ENCODE measurements at places on chromosomes 1 and 21.

DNA sequence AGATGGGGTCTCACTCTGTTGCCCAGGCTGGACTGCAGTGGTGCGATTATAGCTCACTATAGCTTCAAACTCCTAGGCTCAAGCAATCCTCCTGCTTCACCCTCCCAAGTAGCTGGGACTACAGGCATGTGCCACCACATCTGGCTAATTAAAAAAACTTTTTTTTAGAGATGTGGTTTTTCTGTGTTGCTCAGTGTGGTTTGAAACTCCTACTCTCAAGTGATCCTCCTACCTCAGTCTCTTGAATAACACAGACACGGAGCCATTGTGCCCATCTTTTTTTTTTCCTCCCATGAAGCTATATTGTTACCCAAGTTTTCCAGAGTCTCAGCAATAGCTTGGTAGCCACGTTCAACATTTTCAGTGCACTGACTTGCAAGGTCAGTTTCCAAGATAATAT lies 2.7 kb downstream of the GIPC2 start:
- no peak for DNase-seq

DNA sequence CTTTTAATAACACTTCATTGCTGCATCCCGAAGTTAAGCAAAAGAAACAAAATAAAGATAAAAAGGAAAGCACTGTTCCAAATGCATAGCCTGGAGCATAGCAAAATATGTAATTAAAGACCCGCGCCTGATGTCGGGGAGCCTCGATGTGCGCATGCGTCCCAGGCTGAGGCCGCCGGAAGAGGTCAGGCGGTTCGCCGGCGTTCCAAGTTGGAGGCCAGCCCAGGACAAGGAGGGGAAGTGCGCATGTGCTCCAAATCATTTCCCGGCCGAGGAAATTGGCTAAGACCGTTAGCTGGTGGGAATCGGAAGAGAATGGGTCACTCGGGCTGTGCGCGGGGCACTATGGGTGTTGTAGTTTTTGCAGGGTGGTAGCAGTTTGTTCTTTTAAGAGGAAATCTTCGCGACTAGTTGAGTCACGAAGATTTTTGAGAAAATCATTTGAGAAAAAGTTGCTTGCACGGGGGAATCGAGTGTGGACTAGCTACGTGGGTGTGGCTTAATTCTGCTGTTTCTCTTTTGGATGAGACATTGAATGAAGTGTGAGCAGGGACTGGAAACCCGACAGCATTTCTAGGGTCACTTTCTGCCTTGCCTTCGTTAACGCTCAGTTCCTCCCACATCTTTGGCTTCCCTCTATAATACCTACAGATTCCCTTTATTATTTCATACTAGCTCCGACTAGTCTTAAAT lies 31.0 kb upstream of the CD1D start:
- DNase-seq, result peak; percentile 99

- no peak for DNase-seq
Observed at GRCh38 chr1:106755682-106756406, 300.6 kb upstream of the PRMT6 start.

DNA sequence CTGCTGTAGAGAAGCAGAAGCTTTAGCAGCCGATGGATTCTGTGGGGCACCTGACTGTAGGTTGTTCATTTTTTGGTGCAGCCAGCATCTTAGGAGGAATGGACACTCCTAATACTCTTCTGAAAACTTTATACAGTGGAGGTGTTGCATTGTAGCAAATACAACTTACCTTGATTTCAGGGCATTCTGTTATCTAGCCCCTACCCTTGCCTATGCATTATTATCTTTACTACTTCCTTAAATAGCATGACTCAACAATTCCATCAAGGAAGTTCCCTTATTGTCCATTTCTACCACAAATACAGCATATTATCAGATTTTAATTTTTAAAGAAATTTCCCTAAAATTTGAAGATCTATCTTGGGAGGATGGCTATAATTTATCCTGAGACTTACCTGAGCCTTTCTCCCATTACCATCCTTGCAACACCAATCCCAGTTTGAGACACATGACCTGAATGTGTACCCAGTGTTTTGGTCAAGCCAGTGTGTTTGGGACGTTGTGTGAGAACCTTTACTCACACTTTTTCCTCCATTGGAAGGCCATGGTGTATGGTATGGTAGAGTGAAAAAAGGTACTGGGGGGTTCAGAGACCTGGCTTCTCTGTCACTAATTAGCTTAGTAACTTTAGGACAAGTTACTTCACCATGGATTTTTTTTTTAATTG lies 9.2 kb downstream of the POU2F1 start:
- no peak for DNase-seq

- DNase-seq, result no peak
Observed at GRCh38 chr1:59332983-59333382, 36.1 kb downstream of the FGGY start.

DNA sequence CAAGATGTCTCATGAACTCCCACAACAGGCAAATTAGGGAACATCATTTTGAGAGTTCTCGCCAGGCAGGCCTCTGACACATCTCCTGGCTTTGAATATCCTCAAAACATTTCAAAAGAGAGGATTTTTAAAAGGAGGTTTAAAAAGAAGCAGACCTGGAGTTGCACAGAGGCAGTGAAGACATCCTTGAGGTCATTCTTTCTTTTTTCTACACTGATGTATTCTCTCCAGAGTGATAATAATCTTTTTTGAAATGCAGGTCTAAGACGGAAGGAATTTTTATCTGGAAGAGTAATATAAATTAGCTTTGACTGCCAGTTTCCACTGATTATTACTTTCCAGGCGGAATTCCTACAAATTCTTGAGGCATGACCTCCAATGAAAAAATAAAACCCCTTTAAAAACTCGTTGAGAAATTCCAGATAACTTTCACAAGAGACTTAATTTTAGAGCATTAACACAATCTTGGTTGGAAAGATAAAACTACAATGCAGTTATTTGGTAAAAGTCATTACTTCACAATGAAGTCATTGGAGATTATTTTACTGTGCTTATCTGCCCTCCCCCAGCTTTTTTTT lies 125.0 kb downstream of the LYPLAL1 start:
- DNase-seq, result no peak

DNA sequence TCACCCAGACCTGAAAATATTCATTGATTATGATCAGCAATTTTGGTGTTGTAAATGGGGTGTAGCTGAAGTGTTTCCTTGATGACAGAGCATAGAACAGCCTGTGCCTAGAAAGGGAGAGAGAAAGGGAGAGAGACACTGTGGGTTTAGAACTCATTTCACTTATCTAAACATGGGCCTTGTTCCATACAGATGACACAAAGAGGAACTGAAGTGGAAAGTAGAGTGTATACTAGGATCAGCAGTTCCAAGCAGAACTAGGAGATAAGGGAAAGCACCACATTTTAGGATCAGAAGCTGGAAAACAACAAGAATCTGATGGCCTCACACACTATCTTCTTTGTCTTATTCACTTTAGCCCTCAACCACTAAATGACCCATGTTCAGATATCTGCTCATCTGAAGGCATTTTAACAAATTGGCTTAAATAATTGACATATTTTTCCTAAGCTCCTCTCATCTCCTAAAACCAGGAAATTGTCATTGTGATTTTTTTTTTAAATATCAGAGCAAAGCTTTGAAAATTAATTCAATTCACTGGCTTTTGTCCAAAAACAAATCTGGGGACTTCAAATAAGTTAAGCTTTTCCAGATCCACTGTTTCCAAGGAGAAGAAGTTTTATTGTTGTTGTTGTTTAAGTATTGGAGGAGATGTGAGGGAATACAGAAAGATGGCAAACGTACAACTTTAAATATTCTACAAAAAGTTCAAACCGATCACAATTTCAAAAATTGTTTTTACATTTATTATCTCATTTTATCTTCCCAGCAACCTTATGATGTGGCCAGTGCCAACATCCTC lies 103.8 kb downstream of the LYPLAL1 start:
- DNase-seq, result no peak

DNA sequence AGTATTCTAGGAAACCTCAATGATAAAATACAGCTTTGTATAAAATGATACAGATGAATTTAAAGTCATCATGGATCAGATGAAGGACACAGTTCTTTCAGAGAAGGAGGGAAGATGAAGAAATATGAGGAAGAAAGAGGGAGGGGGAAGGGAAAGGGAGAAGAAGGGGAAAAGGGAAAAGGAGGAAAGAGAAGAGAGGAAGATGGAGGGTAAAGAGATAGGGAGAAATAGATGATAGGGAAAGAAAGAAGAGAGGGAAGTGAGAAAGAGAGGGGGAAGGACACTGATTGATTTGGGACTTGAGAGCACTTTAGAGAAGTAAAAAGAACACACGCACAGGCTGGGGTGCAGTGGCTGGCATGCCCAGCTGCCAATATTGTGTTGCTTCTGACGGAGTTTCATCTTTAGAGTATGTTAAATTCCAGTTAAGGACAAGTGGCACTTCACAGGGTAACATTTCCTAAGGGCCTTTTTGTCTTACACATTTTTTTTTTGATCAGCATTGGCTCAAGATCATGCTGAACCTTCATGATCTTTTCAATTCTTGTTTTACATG lies 235.9 kb upstream of the DMRTA2 start:
- DNase-seq, result no peak

- no peak for DNase-seq
Observed at GRCh38 chr1:42956739-42957138, 1.9 kb downstream of the SLC2A1 start.

GRCh38 chr1:232597721-232598120 lies 32.2 kb downstream of the SIPA1L2 start:
- no peak for DNase-seq

DNA sequence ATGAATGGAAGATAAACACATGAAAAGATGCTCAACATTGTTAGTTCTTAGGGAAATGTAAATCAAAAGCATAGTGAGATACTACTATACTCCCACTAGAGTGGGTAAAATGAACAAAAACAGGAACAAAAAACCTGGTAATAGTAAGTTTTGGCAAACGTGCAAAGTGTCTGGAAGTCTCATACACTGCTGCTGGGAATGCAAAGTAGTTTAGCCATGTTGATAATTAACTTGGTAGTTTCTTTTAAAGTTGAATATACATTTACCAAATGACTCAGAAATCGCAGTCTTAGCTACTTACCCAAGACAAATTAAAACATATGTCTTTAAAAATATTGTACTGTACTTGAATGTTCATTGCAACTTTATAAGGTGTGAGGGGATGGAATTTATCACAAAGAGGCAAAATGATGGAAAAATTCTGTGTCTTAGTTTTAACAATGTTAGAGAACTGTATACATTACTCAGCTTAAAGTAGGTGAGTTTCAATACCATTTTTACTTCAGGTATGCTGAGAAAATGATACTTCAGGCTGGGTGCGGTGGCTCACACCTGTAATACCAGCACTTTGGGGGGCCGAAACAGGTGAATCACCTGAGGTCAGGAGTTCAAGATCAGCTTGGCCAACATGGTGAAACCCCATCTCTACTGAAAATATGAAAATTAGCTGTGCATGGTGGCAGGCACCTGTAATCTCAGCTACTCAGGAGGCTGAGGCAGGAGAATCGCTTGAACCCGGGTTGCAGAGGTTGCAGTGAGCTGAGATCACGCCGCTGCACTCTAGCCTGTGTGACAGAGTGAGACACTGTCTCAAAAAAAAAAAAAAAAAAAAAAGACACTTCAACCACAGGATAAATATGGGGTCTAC lies 102.3 kb downstream of the PDE4B start:
- no peak for DNase-seq

DNA sequence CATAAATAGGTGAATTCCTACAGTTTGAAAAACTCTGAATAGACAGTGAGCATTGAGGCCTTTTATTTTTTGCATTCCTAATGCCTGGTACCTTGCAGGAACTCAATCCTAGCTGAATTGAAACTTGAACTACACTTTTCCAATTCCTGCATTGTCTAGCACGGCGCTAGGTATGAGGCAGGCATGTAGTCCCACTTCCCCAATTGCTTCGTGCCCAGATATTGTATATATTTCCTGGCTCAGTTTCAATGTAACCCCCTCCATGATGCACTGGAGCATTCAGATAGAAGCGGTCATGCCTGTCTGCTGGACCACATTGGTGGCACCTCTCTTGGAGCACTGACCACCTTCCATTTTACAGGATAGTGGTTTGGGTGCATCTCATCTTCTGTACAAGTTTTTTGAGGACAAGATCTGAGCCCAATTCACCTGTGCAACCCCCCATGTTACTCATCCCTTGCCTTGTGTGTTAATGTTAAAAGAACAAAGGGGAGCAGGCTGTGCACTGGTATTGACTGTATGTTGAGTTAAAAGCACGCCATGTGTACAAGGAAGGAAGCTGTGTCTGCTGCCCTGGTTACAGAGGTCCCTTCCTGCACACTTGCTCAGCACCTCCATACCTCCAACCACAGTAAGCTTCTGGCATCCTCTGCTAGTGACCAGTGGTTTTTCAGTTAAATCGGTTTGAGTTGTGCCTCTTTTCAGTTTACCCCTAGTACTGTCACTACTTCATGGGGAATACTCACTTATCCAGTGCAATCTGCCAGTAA lies 10.0 kb upstream of the RAB7B start:
- no peak for DNase-seq

DNA sequence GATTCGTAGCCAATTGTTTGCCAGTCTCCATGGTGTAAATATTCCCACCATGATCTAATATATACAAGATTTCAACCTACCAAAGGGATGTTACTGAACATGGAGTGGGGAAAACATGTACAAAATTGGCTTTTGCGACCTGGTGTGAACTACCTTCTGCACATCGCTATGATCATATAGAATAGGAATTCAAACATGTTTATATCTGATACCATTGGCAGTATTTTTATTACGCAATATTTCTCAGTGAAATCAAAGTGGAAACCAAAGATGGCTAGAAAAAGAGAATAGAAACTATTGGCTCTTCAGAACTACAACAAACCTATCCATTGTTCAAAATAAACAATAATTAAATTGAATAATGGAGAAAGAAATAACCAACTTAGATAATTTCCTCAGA lies 285.1 kb downstream of the TPR start:
- no peak for DNase-seq

DNA sequence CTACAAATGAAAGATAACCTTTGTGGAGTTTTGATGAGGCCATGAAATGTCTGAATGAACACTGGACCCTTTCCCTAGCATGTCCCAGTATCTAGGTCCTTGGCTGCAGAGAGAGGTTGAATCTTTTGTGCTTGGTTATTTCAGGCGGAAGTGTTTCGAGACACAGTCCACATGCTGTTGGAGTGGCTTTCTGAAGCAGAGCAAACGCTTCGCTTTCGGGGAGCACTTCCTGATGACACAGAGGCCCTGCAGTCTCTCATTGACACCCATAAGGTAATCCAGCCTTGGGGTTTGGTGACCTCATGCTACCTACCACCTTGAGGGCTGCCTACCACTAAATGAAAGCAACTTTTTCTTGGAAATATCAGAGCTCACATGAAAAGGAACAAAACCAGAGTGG lies 38.9 kb upstream of the BMP8A start:
- DNase-seq, result no peak

DNA sequence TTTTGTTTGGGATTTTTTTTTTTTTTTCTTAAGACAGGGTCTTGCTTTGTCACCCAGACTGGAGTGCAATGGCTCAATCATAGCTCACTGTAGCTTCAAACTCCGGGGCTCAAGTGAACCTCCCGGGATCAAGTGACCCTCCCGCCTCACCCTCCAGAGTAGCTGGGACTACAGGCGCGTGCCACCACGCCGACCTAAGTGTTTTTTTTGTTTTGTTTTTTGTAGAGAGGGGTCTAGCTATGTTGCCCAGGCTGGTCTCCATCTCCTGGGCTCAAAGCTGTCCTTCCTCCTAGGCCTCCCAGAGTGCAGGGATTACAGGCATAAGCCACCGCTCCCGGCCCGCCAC lies 776 bp downstream of the HLCS start:
- no peak for DNase-seq

- no peak for DNase-seq
Observed at GRCh38 chr1:198363625-198364151, 176.8 kb downstream of the ATP6V1G3 start.

- no peak for DNase-seq
Observed at GRCh38 chr21:45873866-45874265, 107.7 kb upstream of the COL6A1 start.

GRCh38 chr1:1361233-1361981 lies 3.1 kb upstream of the MXRA8 start:
- DNase-seq, result no peak

All from HEK293T (cell line).